ENCODE measurements at places on chromosomes 4 and X. TPM values are rescaled to one million over a fixed set of nuclear protein-coding genes. Genes with fewer than 3 reads are reported as not detected.

SLC10A4 gene
- total RNA-seq = not detected

SH3RF1 gene
- 15.0 TPM for total RNA-seq

COL25A1 gene
- not detected for total RNA-seq

LRCH2 gene
- 6.1 TPM for total RNA-seq

RS1 gene
- total RNA-seq = not detected

UGT2A3 gene
- total RNA-seq = not detected

GABRQ gene
- 0.53 TPM for total RNA-seq

POU3F4 gene
- total RNA-seq = not detected

MGARP gene
- 17.6 TPM for total RNA-seq

PQBP1 gene
- total RNA-seq = 83.3 TPM

PCDH18 gene
- total RNA-seq = 65.7 TPM

PRDM5 gene
- total RNA-seq = 6.3 TPM

RNF212 gene
- 1.6 TPM for total RNA-seq

KCND1 gene
- 1.4 TPM for total RNA-seq

DCLK2 gene
- total RNA-seq = 3.5 TPM

DRD5 gene
- total RNA-seq = not detected

GAGE12F gene
- total RNA-seq = not detected

ADH1C gene
- not detected for total RNA-seq

CHRNA9 gene
- total RNA-seq = not detected

CRLF2 gene
- not detected for total RNA-seq

KIT gene
- not detected for total RNA-seq

GJB1 gene
- total RNA-seq = not detected

All from myometrial cell (primary cell).